ENCODE measurements at places on chromosomes 16 and 17.

GRCh38 chr16:4864728-4865127 lies 17.4 kb downstream of the UBN1 start:
- no peak for DNase-seq

DNA sequence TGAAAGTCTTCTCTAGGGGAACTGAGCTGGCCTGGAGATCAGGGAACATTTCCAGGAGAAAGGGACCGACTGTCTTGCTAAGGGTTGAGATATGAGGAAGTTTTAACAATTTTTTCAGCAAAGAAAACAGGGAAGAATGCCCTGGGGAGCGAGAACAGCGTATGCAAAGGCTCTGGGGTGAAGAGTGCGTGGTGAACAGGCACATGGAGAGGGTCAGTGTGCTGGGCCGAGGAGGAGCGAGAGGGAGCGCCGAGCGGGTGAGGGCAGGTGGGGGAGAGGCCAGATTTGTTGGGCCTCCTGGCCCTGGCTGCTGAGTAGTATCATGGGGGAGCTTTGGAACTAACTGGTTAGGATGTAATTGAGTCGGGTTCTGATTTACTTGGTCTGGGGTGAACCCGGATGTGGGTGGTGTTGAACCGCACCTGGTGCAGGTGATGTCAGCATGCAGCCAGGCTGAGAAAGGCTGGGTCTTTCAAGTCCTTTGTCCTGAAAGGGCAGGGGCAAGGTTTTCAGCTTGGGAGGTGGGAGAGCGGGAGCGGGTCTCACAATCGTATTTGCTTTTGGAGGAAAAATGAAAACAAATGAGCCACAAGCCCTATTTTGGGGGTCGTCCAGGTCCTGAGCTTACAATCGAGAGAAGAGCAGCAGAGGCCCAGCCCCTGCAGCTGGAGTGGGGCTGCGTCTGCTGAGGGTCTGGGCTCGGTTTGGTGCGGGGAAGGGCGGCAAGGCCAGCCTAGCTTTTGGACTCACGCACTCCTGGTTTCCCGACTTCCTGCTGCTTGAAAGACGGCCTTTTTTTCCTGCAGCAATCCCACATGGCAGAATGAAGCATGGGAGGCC lies 11.1 kb upstream of the WFDC1 start:
- no peak for DNase-seq

DNA sequence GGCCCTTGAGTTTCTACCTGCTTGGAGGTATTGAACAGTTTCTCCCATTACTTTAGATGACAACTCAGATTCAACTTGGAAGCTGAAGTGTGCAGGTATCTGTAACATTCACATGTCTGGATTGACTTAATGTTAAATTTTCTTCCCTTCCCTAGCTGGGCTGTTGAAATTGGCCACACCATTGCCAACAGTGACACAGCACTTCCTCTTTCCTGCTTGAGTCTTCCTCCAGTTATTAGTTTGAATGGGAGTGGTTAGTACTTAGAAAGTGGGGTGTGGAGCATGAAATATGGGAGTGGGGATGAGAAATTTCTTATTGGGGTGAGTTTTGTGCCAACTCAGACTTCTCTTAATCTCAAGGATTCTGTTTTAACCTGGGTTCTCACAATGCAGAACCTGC lies 454.9 kb downstream of the KCNJ2 start:
- DNase-seq: no peak

GRCh38 chr17:3693829-3694231 lies 2.1 kb downstream of the P2RX5 start:
- DNase-seq: no peak

DNA sequence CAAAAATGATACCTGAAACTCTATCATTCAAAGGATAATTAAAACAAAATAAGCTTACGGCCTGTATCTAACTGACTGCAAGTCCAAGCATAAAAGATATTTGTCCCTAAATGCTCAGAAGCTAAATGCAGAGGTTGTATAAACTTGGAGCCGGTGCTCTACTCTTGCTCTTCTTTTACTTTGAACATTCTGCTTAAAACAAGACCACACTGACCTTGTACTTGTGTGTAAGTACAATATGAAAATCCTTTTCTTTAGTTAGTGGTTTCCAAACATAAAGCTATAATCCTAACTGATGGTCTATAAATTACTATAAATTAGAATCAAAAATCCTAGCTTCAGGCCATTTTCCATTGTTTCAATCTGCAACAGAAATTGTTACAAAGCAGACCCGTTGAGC lies 74.6 kb downstream of the SPAG9 start:
- DNase-seq: peak; percentile 12

DNA sequence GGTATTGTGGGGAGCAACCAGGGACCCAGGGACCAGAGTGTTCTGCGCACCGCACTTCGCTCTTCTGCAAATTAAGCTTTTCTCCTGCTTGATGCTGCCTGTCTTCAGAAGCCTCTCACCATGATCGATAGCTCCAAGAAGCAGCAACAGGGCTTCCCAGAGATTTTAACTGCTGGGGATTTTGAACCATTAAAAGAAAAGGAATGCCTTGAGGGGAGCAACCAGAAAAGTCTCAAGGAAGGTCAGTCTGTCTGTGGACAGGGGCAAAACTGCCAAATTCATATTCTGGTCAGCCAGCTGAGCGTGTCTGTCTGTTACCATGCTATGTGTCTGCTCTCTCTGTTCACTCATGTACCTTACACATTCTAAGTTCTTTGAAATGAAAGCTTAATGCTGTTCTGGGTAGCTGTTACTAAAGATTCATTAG lies 115.7 kb downstream of the MRTFB start:
- DNase-seq: no peak

DNA sequence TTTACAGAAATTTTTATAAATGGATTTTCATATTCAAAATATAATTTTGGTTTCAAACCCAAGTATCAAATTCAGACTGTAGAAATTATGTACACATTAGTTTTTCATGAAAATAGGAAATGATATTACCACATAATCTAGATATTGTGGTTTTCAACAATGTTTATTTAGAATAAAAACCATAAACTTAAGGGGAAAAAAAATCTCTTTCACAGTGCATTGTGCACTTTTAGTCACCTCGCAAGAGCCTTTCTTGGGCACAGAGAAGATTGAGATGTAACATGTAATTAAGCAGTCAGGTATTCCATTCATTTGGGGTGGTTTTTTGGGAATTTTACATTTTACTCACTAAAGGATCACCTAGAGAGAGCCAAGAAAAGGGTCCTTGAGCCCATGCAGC lies 104.0 kb downstream of the TANC2 start:
- no peak for DNase-seq

GRCh38 chr16:69382421-69382820 lies 3.4 kb downstream of the TERF2 start:
- no peak for DNase-seq

DNA sequence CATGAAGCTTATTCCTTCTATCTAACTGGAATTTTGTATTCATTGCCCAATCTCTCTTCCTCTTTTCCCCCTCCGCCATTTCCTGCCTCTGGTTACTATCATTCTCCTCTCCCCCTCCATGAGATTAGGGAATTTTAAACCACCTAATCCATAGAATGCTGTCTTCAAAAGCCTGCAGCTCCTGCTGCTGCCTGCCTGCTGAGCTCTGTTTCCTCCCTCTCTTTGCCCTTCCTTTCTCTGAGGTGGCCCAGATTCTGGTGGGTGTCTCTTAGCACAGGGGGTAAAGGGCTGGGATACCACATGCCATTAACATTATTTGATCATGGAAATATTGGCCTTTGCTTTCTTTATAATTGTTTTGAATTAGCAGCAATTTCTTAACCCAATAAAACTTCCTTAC lies 241.6 kb downstream of the CNTNAP4 start:
- DNase-seq: peak; percentile 76

- no peak for DNase-seq
These were observed 8.1 kb upstream of the DCAF7 start for GRCh38 chr17:63542218-63542545.

- peak; percentile 37 for DNase-seq
These were observed at the start of gene CACNA1H for GRCh38 chr16:1152651-1153259. Gene CACNA1H, plus strand, starts transcription at chr16:1153106. Its CDS starts 632 bp downstream, at chr16:1153738.

DNA sequence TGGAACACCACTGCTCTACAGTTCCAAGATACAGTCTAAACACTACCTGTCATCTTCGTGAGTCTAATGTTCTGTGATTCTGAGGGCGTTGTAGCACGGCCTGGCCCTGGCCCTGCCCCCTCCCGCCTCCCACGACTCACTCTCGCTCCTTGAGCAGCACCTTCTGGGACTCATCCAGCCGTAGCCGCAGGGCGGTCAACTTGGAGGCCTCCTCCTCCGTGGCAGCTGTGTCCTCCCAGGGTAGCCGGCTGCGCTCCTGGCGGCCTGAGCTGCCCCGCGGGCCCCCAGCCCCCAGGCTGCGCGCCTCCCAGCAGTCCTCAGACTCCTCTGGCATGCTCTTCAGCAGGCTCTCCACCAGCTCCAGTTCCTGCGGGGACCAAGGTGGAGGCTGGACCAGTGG lies 10.6 kb downstream of the CCDC102A start:
- no peak for DNase-seq

DNA sequence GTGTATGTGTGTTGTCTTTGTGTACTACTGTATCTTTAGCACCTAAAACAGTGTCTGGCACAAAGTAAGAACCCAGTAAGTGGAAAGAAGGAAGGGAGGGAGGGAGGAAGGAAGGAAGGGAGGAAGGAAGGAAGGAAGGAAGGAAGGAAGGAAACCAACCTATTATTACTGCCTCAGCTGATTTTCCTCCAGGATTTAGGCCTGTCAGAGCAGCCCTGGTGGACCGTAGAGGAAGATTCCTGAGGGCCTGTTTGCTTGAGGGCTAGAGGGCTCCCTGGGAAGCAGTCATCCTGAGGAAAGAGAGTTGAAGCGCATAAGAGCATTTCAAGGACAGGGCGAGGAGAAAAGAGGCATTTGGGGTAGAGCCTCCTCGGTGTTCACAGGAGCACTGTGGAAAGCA lies 61.5 kb downstream of the WSB1 start:
- peak; percentile 45 for DNase-seq

GRCh38 chr17:4744999-4745969 lies 5.6 kb upstream of the CXCL16 start:
- peak; percentile 73 for DNase-seq

- no peak for DNase-seq
These were observed 1.9 kb upstream of the TRIM37 start for GRCh38 chr17:59108400-59109102.

DNA sequence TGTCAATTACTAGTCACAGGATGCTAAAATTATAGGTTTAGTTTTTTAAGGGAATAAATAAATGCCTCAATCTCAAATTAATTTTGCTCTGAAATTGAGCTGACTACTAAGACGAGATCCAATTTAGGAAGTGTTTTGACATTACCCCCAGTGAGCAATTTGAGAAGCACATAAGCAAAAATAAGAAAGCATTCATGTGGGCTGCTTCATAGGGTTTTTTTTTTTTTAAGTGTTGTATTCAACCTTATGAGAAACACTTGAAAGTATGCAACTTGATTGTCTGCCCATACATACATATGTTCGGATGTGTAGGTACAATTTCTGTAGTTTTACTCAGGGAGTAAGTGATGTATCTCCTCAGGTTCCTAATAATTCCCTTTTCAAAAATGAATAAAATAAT lies 77.6 kb downstream of the PRKCA start:
- no peak for DNase-seq

- peak; percentile 26 for DNase-seq
These were observed 365.7 kb downstream of the NPIPA8 start for GRCh38 chr16:17970816-17971331.

DNA sequence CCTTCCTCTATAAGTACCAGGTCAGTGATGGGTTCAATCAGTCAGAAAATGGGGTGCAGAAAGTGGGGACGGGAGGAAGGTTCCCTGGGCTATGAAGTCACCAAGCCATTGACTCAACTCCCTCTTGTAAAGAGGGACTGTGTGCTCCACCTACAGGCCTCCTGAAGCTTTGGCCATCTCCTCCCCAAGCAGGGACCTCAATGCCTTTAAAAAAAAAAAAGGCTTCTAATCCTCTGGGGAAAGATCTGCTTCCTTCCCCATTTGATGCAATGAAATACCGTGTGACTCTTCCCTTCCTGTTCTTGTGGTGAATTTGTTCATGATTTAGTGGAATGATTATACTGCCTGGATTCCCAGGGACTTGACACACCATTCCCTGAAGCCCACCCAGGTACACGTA lies 30.8 kb downstream of the VWA3A start:
- DNase-seq: peak; percentile 36

GRCh38 chr16:30567991-30568638 lies 3.4 kb downstream of the ZNF688 start:
- DNase-seq: no peak

- no peak for DNase-seq
These were observed 14.0 kb downstream of the GDE1 start for GRCh38 chr16:19507867-19508266.

DNA sequence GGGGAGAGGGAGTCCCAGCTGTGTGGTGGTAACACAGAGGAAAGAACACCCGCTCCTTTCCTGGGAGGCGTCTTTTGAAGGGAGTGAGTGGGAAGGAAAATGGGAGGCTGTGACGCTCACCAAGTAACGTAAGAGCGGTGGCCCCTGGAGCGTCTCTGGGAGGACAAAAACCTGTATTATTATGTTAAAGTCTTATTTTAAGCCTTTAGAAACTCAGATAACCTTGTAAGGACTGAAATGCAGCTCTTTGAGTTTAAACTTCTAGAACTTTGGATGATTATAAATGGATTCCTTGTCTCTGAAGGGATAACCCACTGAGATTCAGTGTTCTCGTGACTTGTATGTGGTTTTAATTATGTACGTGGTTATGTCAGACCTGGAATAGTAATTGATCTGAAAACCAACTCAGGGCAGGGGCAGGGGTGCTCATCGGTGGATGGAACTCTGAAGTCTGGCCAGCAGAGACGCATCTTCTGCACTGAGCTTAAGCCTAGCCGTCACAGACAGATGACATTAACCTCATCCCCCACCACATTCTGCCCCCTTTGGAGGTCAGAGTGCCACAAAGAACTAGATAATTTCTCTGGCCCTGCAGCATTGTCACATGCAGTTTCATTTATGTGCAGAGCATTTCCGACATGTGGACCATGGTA lies 41.8 kb upstream of the SLC12A3 start:
- no peak for DNase-seq

- no peak for DNase-seq
These were observed 8.3 kb downstream of the SLC5A10 start for GRCh38 chr17:18960241-18960665.

- DNase-seq: no peak
These were observed 26.0 kb upstream of the CIBAR2 start for GRCh38 chr16:85138073-85138824.

DNA sequence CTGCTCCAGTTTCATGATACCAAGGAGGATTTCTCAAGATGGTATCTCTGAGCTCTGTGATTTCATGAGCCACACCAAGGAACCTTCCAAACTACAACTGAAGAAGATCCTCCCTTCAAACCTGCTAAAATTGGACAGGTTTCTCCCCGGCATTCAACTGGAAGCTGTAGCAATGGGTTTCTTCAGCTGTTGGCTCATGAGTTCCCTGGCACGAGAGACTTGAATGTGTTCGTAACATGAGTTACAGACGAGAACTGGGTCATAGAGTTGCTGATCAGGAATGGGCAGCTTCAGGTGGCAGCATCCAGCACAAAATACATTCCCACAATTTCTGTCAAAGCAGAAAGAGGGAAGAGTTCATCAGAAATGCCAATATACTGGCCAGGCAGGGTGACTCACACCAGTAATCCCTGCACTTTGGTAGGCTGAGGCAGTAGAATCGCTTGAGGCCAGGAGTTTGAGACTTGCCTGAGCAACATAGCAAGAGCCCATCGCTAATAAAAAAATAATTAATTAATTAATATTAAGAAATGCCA lies 3.4 kb upstream of the HSF5 start:
- no peak for DNase-seq

Measured in mesendoderm (in vitro differentiated cells).